Activated T-cell treated with anti-CD3 and anti-CD28 coated beads for 48 hours (primary cell): ENCODE measurements at places on chromosomes 1 and 21.

DNA sequence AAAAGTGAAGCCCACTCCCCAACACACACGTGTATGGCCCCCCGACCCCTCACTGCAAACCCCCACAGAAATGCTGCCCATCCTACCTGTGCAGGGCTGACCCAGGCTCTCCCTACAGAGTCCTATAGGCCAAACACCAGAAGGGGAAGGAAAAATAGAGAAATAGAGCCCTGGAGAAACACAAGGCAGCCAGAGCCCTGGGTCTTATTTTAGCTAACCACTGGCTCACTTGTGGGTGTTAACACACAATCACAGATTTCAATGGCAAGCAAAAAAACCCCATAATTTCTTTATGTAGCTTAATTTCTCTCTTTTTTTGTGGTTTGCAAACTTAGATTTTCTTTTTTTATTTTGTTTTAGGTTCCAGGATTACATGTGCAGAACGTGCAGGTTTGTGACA is 989 bp upstream of the PIGR start:
- DNase-seq, result no peak

DNA sequence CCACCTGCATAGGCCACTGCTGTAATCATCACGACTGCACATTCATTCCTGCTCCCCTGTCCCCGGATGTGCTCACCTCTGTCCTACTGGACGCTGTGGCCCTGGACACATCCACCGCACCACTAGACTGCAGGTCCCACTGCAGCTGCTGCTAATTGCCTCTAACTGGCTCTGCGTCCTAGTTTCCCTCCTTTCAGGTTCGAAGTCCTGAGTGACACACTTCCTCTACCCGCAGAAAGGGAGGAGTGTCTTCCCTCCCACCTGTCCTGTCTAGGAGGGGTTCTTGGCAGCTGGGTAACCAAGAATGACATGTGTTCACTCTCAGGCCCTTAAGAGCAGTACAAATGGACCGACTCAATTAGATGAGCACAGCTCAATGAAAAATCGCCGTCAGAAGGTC is 40.5 kb upstream of the ITPKB start:
- no peak for DNase-seq

- peak; percentile 14 for DNase-seq
These were observed 12.5 kb downstream of the SLC9A1 start for GRCh38 chr1:27142464-27142863.

GRCh38 chr1:162928141-162928540 is 67.2 kb upstream of the CCDC190 start:
- no peak for DNase-seq

DNA sequence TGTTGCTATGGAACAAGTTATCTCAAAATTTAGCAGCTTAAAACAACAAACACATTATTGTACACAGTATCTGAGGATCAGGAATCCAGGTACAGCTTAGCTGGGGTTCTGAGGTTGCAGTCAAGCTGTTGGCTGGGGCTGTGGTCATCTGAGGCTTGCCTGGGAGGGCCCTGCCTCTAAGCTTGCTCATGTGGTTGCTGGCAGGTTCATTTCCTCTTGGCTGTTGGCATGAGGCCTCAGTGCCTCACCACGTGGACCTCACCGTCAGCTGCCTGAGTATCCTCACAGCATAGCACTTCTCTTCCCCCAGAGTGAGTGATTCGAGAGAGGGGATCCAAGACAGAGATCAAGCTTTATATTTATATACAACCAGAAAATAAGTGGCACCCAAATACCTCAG is 18.6 kb downstream of the NTPCR start:
- no peak for DNase-seq

DNA sequence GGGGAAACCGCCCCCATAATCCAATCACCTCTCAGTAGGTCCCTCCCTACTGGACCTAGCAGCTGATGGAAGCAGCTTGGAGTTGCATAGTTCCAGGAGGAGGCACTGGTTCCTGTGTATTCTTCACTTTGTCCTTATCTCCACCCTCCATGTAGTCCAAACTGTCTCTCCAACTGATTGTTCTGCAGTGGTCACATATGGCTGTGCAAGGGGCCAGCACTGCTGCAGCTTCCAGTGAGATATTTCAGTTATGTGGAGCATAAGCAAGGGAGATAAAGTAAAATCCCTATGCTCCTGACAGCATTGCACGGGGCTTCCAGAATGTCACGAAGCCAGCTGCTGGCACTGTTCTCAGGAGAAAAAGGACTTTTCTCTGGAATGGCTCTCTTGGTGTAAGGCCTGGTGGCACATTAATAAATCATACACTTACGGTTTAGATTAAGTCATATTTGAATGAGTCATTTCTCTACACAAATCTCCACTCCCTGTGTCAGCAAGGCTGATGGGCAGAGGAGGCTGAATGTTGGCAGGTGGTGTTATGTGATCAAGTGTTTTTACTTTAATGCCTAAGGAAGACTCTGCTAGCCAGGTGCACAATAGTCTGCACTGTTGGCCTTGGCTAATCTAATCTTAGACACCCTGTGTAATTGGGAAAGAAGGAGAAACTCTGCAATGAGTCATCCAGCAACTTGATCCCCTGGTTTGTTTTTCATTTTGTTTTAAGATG is 93.4 kb downstream of the KCNK1 start:
- no peak for DNase-seq

DNA sequence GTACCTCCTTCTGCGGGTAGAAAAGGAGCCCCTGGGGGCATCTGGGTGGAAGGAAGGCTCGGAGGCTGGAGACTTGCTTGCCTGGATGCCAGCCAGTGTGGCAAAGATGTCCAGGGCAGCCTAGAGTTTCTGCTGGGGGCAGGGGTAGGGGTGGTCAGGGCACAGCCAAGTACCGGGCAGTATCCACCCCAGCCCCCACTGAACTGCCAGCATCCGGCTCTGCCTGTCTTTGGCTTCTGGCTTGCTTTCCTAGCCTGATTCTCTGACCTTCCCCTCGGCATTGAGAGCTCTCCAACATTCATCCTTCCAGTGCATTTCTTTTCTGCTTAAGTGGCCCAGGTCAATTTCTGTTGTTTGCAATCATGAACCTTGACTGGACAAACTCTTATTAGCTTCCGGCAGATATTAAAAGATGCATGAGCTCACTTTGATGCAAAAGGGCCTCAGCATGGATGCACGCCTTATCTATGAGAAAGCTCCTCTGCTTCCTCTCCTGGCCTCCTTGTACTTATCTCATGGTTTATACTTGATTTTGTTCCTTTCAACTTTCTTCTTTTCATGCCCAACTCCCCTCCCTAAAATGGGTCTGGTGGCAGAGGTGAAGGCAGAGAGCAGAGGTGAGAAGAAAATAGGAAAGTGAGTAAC is 116.9 kb downstream of the HLCS start:
- no peak for DNase-seq

DNA sequence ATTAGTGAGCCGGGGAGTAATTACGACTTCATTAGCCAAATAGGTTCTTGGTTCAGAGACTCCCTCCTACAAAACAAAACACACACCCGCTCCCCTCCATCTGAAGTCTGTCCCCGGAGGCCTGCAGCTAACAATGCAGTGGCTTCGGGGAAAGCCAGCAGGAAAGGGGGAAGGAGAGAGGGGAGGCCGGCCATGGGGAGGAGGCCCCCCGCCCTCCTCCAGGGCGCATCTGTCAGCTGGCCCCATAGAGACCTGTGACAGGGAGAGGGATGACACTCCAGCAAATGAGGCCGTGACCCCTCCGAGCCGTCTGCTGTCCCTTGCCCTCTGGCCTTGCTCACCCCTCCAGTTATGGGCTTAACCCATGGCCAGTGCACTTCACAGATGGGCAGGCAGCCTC is 12.1 kb upstream of the CNTN2 start:
- DNase-seq, result no peak

GRCh38 chr1:213876531-213876930 is 111.2 kb upstream of the PROX1 start:
- no peak for DNase-seq

- no peak for DNase-seq
These were observed 32.3 kb downstream of the HHAT start for GRCh38 chr1:210360852-210361477.

DNA sequence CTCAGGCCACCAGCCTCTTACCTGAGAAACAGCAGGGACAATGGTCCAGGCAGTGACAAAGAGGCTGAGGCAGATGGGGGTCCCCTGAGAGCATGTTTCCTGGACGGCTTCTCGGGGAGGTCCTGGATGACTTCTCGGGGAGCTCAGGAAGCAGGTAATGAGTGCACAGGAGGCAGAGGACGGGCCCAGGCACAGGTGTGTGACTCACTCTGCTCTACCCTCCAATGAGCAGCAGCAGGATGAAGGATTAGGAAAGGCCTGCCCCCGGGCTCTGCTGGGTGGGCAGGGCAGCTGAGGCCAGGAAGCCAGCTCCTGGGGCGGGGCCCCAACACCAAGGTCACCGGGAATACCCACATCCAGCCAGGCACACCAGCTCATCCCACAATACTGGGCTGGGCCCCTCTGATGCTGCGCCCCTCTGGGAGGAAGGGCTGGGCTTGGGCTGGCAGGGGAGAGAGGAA is 17.2 kb upstream of the PTAFR start:
- DNase-seq, result no peak

DNA sequence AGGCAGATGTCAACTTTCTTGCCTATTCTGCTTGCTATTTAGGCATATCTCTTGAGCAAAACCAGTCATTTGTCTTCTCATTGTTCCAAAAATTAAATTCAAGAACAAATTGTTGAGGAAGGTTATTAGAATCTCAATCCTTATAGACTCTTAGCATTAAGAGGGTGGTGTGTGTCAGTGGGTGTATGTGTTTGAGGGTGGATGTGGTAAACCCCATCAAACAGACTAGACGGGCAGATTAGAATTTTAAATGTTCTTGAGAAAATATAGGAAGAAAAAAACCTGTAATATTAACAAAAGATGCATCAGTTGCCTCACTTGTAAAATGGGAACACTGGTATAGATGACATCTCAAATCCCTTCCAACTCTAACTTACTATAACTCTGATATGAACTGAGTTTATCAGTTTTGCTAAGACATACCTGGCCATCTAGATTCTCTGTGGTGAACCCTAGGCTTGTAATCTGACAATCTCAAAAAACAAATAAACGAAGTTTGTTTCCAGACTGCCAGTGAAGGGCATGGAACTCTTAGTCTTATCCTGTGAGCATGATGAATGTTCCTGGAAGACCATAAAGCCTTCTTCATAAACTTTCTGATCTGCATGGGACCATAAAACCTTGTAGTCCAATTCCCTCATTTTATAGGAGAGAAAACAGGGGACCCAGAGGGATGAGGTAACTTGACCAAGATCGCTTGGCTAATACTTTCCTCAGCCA is 176.3 kb upstream of the SGIP1 start:
- DNase-seq, result no peak

DNA sequence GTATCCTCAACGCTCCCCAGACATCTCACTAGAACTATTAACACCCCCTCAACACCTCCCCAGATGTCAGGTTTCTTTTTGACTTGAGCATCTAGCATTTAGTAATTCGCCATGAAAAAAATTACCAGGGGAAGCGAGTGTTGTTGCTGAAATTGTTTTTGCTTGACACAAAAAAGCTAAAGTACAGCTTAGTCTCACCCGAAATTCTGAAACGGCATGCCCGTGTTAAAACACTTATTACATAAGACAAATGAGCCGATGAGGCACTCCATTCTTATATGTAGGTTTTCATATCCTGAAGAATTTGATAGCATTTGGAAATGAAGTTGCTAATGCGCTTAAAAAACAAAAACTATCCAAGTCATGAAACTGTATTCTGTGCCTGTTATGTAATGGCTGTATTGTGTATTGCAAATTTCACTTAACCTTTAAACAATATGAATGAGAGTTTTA is 1.3 kb upstream of the NRIP1 start:
- DNase-seq, result no peak

DNA sequence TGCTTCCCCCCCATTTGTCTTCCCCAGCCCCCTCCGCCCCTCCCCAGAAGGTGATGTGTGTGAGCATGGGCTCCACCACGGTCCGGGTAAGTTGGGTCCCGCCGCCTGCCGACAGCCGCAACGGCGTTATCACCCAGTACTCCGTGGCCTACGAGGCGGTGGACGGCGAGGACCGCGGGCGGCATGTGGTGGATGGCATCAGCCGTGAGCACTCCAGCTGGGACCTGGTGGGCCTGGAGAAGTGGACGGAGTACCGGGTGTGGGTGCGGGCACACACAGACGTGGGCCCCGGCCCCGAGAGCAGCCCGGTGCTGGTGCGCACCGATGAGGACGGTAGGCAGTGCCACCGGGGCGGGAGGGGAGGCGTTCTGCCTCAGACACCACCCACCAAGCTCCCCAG is 52.2 kb upstream of the KDM4A start:
- no peak for DNase-seq

DNA sequence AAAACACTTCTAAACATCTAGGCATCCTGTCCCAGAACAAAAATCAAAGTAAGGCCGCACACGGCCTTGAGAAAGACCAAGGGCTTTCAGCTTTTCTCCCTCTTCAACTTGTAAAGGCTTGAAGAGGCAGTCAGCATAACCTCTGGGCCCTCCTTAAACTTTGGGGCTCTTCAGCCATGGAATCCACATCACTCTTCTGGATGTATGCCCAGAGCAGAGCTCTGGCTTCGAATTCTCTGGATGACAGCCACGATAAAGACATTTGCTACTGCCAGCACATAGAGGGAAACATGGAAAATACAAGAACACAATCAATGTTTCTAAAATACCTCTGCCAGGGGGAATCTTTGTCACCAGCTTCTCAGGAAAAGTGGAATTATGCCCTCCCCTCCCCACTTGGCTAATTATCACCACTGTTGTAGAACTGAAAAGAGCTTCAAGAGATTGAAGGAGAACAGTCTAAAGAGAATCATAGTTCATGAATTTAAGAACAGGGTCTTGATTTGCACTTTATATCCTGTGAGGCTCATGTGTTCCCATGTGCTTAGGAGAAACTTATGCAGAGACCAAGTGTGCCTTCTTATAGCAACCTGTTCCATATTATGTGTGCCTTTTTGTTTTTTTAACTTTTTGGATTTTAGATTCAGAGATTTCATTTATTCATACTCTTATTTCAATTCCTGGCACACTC is 39.0 kb upstream of the DPT start:
- DNase-seq, result no peak

GRCh38 chr1:155527677-155528076 is 34.9 kb downstream of the ASH1L start:
- DNase-seq, result no peak

GRCh38 chr21:37764691-37765090 is 151.6 kb downstream of the KCNJ6 start:
- DNase-seq, result no peak

DNA sequence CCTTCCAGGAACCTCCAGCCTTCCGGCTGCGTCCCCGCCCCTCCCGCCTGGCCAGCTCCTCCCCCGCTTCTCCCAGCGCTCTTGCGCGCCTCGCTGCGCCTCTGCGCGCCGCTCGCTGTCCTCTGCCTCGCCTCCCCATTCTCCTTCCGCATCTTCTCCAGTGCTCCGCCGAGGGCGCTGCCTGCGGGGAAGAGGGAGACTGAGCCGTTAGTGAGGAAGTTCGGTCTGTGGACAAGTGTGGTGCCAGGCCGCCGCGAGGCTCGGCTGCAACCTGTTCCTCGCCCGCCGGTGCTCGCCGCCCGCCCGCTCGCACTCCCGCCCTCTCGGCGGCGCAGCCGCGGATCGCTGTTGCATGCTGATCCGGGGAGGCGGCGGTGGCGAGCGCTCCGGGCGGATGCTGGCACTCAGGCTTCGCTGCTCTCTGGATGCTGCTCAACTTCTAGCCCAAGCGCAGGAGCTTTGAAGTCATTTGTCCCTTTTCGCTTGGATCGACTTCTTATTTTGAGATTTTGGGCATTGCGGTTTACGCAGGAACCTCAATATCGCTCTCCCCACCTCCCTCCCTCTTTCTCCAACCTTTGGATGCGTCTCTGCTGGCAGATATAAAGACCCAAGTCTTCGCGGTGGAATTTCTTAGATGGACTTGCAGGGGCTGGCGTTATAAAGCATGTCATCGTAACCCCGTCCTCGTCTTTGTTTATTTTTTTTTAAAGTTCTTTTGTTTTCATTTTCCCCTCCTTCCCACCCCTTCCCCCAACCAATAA is 614 bp upstream of the CACNA1E start:
- peak; percentile 54 for DNase-seq
